K562 (cell line): ENCODE measurements at places on chromosomes 2 and 18. TPM values are rescaled to one million over a fixed set of nuclear protein-coding genes. Genes with fewer than 3 reads are reported as not detected.

The BOLL gene
- 0.11 and 0.13 TPM in 2 replicates for total RNA-seq

The ZBTB7C gene
- not detected in 2 replicates for total RNA-seq

The SCN2A gene
- 0.27 and 0.29 TPM in 2 replicates for total RNA-seq

The PCBP1 gene
- total RNA-seq, result 407 and 420 TPM in 2 replicates

The IL36B gene
- not detected in 2 replicates for total RNA-seq

DNA sequence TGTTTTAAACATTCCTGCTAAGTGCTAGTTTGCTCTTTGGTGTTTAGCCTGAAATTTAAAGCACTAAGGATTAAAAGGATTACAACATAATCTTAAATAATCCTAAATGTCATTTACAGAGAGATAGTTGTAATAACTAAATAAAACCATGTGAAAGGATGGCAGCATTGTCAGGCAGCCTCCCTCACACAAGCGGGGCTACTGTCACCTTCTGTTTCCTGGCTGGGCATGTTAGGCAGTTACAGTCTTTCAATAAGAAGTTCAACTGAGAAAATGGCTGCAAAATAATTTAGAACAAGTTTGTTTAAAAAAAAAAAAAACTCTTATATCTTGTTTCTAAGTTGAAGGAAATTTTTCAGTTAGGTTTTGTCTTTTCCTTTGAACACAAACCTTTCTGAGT lies 124.9 kb downstream of the ARHGAP15 start:
- no peaks in the 10 kb centered on the region for H3K36me3 ChIP-seq
- no peak for DNase-seq
- no peaks in the 10 kb centered on the region for H3K27me3 ChIP-seq
- no peak overlapping the region for H3K4me3 ChIP-seq

- no peak overlapping the region for H3K27ac ChIP-seq
- DNase-seq, result no peak
- H3K36me3 ChIP-seq, result no peaks in the 10 kb centered on the region
- H3K4me1 ChIP-seq, result no peaks in the 10 kb centered on the region; the same call in 1 of the 2 replicates
- no peak overlapping the region for H3K4me3 ChIP-seq
These were observed 49.5 kb upstream of the MRPL33 start for GRCh38 chr2:27721884-27722485.

DNA sequence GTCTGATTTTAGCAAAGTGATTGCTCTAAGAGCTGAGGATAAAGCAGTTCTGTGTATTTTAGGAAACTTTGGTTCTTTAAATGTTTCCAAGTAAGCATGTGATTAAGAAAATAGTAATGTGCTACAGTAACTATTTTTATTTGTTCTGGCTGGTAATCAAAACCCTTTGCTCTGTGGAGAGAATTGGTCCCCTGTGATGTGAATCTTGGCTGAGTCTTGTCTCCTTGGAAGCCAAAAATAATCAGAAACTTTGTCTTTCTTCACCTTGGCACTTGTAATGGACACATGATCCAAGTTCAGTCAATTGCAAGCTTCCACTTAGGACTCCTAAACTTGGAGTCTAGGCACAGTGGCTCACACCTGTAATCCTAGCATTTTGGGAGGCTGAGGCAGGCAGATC lies 422.7 kb upstream of the CDH20 start:
- no peaks in the 10 kb centered on the region for H3K36me3 ChIP-seq
- no peak overlapping the region for H3K4me3 ChIP-seq
- H3K4me1 ChIP-seq, result no peaks in the 10 kb centered on the region
- no peaks in the 10 kb centered on the region for H3K27me3 ChIP-seq
- no peak for DNase-seq

DNA sequence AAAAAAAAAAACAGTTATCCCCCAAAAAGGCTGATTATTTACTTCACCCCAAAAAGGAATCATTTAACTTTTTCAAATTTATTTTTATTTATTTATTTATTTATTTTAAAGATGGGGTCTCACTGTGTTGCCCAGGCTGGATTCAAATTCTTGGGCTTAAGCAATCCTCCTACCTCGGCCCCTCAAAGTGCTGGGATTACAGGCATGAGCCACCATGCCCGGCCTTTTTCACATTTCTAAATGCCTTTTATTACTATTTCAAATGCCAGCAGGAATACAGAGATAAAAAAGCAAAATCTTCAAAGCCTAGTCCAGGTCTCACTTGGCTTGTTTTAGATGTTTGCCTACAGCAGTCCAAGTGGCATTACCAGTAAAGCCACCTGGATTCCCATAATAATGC lies 239.1 kb downstream of the ALPK2 start:
- no peaks in the 10 kb centered on the region for H3K27me3 ChIP-seq
- H3K36me3 ChIP-seq, result peaks cover 28% of the 10 kb centered on the region; the same call in 2 of the 3 replicates
- no peak overlapping the region for H3K4me3 ChIP-seq
- H3K27ac ChIP-seq, result no peak overlapping the region

DNA sequence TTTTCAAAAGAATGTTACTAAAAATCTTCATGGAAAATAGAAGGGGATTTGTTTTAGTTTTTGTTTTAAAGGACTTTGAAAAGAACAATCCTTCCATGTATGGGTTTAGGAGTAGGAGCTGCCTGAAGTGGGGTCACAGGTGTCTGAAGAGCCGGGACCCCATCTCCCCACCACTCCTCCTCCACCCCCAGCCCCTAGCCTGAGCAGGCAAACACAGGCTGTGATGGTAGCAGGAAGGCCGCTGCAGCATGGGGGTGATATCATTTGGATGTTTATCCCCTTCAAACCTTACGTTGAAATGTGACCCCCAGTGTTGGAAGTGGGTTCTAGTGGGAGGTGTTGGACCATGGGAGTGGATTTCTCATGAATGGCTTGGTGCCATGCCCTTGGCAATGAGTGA lies 93.0 kb downstream of the ZBTB7C start:
- DNase-seq, result no peak
- H3K4me3 ChIP-seq, result no peak overlapping the region
- peaks cover 11% of the 10 kb centered on the region; the same call in 1 of the 2 replicates for H3K27me3 ChIP-seq
- H3K36me3 ChIP-seq, result no peaks in the 10 kb centered on the region

DNA sequence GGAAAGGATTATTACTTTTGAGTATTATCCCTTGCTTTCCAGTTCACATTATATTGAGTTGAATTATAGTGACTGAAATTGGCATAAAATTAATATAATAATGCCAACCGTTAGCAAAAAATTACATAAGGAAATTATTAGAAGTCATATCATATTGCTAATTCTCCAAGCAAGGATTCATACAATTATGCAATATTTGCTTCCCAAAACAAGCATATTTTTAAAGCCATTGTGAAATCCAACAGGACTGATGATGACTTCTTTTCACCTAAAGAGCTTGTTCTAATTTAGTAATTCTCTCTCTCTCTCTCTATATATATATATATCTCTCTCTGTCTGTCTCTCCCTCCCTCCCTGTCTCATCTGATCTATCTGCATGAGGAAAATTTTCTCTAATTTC lies 283.5 kb downstream of the DSEL start:
- DNase-seq, result no peak
- no peaks in the 10 kb centered on the region for H3K4me1 ChIP-seq
- H3K27ac ChIP-seq, result no peak overlapping the region
- H3K4me3 ChIP-seq, result no peak overlapping the region
- no peaks in the 10 kb centered on the region for H3K27me3 ChIP-seq

GRCh38 chr2:219803294-219803693 lies 175.9 kb downstream of the SLC4A3 start:
- H3K36me3 ChIP-seq, result no peaks in the 10 kb centered on the region
- no peak for DNase-seq
- H3K4me1 ChIP-seq, result no peaks in the 10 kb centered on the region
- no peak overlapping the region for H3K27ac ChIP-seq
- H3K27me3 ChIP-seq, result no peaks in the 10 kb centered on the region

DNA sequence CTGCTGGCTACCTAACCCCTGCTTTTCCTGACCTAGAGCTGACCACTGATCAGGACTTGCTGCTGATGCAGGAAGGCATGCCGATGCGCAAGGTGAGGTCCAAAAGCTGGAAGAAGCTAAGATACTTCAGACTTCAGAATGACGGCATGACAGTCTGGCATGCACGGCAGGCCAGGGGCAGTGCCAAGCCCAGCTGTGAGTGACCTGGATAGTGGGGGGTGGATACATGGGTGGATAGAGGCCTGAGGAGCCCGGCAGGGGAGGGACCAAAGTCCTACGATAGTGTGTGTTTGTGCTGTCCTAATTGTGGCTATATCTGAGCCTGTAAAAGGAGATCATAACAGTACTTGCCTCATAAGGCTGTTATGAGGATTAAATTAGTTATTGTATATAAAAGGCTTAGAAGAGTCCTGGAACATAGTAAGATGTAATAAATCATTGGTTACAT lies 8.2 kb downstream of the PLCD4 start:
- peaks cover 8% of the 10 kb centered on the region; the same call in 2 of the 3 replicates for H3K27me3 ChIP-seq
- H3K27ac ChIP-seq, result no peak overlapping the region
- no peak for DNase-seq
- H3K36me3 ChIP-seq, result no peaks in the 10 kb centered on the region

DNA sequence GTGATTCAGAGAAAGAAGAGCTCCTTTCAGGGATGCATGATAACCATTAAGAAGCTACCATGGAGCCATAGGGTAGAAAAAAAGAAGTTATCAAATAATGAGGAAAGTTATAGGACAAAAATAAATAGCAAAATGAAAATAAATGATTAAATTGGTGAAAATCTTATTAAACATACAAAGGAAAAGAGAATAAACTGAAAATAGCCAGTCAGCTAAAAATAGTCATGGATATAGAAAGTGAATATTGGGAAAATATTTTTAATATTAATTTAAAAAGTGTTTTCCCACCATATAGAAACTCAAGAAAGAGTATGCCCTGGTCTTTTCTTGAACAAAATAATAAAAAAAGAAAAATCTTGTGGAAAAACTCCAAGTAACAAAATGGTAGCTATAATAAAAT lies 209.2 kb upstream of the CDH19 start:
- no peak overlapping the region for H3K27ac ChIP-seq
- no peak for DNase-seq
- no peaks in the 10 kb centered on the region for H3K36me3 ChIP-seq
- no peak overlapping the region for H3K4me3 ChIP-seq
- no peaks in the 10 kb centered on the region for H3K27me3 ChIP-seq
- H3K4me1 ChIP-seq, result no peaks in the 10 kb centered on the region

GRCh38 chr2:20415511-20415918 lies 31.4 kb upstream of the RHOB start:
- DNase-seq, result no peak
- no peak overlapping the region for H3K4me3 ChIP-seq
- no peaks in the 10 kb centered on the region for H3K36me3 ChIP-seq
- H3K27me3 ChIP-seq, result no peaks in the 10 kb centered on the region; the same call in none of the 2 replicates
- no peaks in the 10 kb centered on the region for H3K4me1 ChIP-seq

GRCh38 chr2:74658516-74658915 lies 4.5 kb downstream of the SEMA4F start:
- DNase-seq, result no peak
- H3K36me3 ChIP-seq, result no peaks in the 10 kb centered on the region
- peaks cover 6% of the 10 kb centered on the region for H3K4me1 ChIP-seq
- H3K27ac ChIP-seq, result no peak overlapping the region
- H3K27me3 ChIP-seq, result peaks cover 18% of the 10 kb centered on the region; the same call in 2 of the 3 replicates

- H3K27me3 ChIP-seq, result no peaks in the 10 kb centered on the region
- H3K36me3 ChIP-seq, result no peaks in the 10 kb centered on the region
- no peak overlapping the region for H3K27ac ChIP-seq
- DNase-seq, result no peak
These were observed 227.6 kb downstream of the CBLN2 start for GRCh38 chr18:72316497-72316896.

DNA sequence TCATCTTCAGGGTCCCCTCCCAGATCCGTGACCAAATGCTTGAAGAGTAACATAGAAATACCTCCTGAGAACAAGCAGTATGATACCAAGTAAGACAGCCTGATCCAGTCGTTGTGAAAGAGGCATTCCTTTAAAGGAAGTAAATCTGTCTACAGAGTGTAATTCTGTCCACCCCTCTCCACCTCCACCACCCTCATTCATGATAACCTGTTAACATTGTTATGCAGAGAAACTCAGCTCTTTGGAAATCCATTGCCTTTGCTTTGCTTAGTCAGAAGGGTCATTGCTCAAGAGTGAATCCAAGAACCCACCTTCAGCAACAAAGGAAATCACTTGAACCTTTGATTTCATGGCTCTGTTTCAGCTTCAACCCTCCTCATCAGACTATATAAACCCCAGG lies 155.6 kb downstream of the CYP26B1 start:
- no peak overlapping the region for H3K27ac ChIP-seq
- no peaks in the 10 kb centered on the region for H3K4me1 ChIP-seq
- no peak for DNase-seq
- H3K36me3 ChIP-seq, result no peaks in the 10 kb centered on the region

GRCh38 chr2:1607236-1607920 lies 136.9 kb downstream of the PXDN start:
- H3K36me3 ChIP-seq, result no peaks in the 10 kb centered on the region
- H3K4me1 ChIP-seq, result no peaks in the 10 kb centered on the region
- DNase-seq, result no peak
- peaks cover 2% of the 10 kb centered on the region; the same call in 1 of the 3 replicates for H3K27me3 ChIP-seq
- H3K4me3 ChIP-seq, result no peak overlapping the region
- no peak overlapping the region for H3K27ac ChIP-seq

DNA sequence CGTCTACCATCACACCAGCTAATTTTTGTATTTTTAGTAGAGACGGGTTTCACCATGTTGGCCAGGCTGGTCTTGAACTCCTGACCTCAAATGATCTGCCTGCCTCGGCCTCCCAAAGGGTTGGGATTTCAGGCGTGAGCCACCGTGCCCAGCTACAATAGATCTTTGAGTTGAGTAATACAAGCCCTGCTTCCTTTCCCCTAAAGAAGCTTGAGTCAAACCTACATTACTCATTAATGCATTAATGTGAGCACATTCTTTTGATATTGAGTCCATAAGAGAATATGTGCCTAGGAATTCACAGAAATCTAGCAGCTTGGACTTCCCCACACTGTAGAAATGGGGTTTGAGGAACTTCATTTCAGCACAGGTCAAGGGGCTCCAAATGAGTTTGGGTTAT lies 39.6 kb downstream of the PSMG2 start:
- no peak overlapping the region for H3K4me3 ChIP-seq
- peaks cover 3% of the 10 kb centered on the region; the same call in 1 of the 2 replicates for H3K4me1 ChIP-seq
- no peak for DNase-seq
- H3K27me3 ChIP-seq, result no peaks in the 10 kb centered on the region
- H3K27ac ChIP-seq, result no peak overlapping the region

DNA sequence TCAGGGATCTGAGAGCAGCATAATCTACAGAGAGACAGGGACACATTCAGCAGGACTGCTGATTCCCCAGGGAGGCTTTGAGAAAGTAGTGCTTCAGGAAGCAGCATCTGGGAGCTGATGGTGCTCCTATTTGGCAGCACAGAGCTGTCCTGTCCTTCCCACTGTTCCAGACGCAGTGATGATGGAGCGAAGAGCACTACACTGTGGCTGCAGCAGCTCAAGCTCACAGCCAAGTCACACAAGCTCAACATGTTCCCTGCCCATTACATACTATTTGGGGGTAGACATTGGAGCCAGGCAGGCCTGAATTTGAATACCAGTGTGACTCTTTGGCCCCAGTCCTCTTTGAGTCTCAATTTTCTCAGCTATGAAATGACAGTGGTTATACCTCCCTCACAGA lies 15.2 kb upstream of the GALM start:
- H3K27ac ChIP-seq, result no peak overlapping the region
- no peak overlapping the region for H3K4me3 ChIP-seq
- peaks cover 38% of the 10 kb centered on the region for H3K4me1 ChIP-seq
- no peak for DNase-seq
- H3K36me3 ChIP-seq, result no peaks in the 10 kb centered on the region
